Activated gamma-delta T cell treated with Interleukin-2 at 50 U/mL for 16 hours (primary cell): ENCODE measurements at places on chromosomes 2 and 18.

- DNase-seq, result no peak
These were observed 195.5 kb downstream of the L3MBTL4 start for GRCh38 chr18:6219116-6219717.

- DNase-seq, result no peak
These were observed 156.4 kb upstream of the PXDN start for GRCh38 chr2:1900732-1901131.

DNA sequence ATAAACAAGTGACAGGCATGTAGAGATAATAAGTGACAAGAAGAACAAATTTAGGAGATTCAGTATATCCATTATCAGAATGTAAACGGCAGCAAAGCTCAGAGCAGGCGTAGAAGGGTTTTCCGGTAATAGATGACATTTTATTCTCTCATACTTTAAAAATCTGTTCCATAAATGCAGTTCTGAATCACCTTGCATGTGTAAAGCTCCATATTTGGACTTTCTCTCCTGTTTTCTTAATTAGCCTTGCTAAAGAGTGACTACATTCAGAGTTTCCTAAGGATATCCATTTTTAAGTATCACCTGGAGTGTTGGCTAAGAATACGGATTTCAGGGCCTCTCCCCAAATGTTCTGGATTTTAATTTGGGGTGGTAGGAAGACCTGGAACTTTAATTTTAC lies 122.0 kb downstream of the SPP2 start:
- DNase-seq, result no peak

DNA sequence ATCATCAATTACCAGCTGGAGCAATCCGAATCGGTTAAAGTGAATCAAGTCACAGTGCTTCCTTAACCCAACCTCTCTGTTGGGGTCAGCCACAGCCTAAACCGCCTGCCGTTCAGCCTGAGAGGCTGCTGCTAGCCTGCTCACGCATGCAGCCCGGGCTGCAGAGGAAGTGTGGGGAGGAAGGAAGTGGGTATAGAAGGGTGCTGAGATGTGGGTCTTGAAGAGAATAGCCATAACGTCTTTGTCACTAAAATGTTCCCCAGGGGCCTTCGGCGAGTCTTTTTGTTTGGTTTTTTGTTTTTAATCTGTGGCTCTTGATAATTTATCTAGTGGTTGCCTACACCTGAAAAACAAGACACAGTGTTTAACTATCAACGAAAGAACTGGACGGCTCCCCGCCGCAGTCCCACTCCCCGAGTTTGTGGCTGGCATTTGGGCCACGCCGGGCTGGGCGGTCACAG lies 496 bp upstream of the ITGA4 start:
- DNase-seq, result peak; percentile 81

GRCh38 chr2:75274936-75275335 lies 75.6 kb upstream of the TACR1 start:
- no peak for DNase-seq

GRCh38 chr2:109675666-109676345 lies 61.6 kb downstream of the SOWAHC start:
- DNase-seq, result no peak
